NCI-H1417 (cell line): ENCODE measurements at places on chromosomes 3 and 15.
A peak's percentile ranks its signal among the peaks of the same experiment; 100 is the strongest.

GRCh38 chr3:177932750-177933660, 603.2 kb upstream of the KCNMB2 start:
- DNase-seq = no peak

DNA sequence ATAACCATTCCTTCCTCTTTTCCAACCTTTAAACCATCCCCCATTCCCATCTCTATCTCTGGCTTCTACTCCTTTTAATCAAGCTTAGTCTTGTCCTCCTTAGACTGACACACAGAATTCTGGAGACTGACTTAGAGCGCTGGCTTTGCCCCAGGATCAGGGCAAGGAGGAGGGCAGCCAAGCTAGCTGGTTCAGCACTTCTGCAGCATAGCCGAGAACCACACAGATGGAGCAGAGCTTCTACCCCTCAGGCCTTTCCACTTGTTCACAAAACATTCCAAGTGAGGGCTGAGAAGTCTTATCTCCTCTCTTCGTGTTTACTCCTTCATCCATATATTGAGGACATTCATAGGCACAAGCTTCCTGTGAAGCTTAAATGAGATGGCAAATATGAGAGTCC, 246.5 kb upstream of the PEX5L start:
- no peak for DNase-seq

DNA sequence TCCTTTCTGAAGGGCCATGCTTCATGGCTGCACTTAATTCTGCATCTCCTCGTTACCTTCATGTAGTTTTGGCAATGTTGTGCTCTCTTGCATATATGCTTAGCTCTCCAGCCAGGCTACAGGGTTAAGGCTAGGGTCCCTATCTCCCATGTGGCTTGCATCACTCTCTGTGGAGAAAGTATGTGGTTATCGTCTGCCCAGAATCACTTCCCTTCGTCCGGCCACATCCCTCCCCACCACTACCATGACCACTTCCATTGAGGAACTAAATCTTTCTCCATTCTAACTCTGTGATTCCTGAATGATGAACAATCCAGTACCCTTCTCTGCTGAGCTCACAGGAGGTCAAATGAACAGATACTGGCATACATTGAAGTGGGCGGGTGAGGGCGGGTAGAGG, 34.0 kb downstream of the WWTR1 start:
- DNase-seq = no peak

DNA sequence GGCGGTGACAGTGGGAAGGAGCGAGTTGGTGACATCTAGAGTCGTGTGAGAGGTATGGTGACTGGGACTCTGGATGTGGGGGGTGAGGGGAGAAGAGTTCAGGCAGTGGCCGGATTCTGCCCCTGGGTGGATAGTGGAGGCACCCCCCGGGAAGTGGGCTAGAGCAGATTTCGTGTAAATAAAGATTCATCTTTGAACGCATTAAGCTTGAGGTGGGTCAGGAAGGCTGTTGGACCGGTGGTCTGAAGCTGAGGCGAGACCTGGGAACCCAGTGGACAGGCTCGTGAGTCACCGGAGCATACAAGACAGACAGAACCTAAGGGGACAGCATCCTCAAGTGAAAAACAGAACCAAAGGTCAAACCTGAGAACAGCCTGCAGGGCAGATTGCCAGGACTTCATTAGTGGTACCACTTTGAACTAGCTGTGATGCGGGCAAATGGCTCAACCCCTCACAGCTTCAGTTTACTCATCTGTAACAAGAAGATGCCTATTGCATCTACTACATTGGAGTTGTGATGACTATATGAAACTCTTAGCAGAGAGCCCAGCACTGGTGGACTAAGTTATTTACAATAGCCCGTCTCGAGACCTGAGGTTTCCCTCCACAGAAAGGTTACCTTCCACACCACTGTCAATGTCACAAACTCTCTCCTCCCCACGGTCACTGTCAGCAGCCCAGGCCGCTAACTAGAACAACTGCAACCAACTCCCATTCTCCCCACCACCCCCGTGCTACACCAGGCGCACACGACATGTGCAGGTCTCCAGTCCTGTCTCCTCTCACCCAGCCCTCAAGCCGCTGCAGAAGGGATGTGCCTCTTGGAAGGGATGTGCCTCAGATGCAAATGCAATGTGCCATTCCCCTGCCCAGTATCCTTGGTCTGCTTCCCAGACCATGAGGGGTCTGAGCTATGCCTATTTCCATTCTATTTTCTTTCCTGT, 901 bp upstream of the CLN6 start:
- DNase-seq = no peak

GRCh38 chr3:177449360-177450006, 252.2 kb upstream of the TBL1XR1 start:
- no peak for DNase-seq

DNA sequence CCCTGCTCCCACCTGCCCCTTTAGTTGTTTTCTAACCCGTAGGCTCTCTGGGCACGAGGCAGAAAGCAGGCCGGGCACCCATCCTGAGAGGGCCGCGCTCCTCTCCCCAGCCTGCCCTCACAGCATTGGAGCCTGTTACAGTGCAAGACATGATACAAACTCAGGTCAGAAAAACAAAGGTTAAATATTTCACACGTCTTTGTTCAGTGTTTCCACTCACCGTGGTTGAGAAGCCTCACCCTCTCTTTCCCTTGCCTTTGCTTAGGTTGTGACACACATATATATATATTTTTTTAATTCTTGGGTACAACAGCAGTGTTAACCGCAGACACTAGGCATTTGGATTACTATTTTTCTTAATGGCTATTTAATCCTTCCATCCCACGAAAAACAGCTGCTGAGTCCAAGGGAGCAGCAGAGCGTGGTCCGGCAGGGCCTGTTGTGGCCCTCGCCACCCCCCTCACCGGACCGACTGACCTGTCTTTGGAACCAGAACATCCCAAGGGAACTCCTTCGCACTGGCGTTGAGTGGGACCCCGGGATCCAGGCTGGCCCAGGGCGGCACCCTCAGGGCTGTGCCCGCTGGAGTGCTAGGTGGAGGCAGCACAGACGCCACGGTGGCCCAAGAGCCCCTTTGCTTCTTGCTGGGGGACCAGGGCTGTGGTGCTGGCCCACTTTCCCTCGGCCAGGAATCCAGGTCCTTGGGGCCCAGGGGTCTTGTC, 48.5 kb downstream of the PGPEP1L start:
- no peak for DNase-seq

DNA sequence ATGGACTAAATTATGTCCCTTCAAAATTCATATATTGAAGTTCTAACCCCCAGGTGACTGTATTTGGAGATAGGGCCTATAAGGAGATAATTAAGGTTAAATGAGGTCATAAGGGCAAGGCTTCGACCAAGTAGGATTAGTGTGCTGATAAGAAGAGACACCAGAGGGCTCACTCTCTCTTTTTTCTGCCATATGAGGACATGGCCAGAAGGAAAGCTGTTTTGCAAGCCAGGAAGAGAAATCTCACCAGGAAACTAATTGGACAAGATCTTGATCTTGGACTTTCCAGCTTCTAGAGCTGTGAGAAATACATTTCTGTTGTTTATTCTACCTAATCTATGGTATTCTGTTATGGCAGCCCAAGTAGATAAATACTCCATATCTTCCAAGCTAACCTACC, 503.6 kb upstream of the NAALADL2 start:
- peak; percentile 64 for DNase-seq

DNA sequence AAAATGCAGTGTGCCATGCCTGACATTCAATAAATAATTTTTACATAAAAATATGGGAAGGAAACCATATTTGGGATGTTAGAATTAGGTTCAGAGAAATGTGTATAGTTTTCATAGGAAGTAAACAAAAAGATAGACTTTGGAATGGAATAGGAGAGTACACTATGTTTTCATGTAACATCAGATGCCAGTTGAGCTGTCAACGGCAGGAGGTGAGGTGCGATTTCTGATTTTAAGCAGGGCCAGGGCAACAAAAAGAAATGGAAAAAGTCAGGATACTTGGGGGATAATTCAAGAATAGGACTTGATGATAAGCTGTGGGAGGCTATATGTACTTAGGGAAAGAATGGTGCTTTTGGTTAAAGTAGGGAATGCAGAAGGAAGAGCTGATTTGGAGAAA, 639.5 kb downstream of the OTOL1 start:
- DNase-seq = no peak

- no peak for DNase-seq
These were observed 785 bp upstream of the IFT57 start for GRCh38 chr3:108222853-108223565.

- DNase-seq = no peak
These were observed 60.8 kb upstream of the ZBTB38 start for GRCh38 chr3:141307351-141308059.

DNA sequence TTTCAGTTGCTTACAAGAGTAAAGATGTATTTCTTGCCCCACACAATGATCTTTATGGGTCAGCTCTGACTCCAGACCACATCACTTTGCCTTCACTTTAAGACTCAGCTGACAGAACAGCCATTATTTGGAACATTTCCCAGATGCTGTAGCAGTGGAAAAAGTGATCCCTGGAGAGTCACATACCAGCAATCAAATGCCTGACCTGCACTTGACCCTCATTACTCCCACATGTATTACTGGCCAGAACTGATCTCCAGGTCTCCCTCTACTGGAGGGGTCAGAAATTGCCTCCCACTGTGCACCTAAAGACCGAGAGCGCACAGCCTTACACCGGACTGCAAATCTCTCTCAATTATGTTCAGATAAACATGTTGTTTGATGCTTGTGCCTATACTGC, 88.6 kb upstream of the ZNF385D start:
- DNase-seq = no peak

- no peak for DNase-seq
These were observed 355.0 kb upstream of the SEMA6D start for GRCh38 chr15:47362118-47362905.
